Activated T-helper 2 cell treated with anti-CD3 and anti-CD28 coated beads, Interferon-gamma antibody, Interleukin-2, Interleukin-4, amounts not matched to agents 10 μg/mL and 5 μg/mL and 100 μg/mL, durations not matched to agents 14 hours and 24 hours and 36 hours (primary cell): ENCODE measurements at places on chromosomes 1 and 21. TPM values are rescaled to one million over a fixed set of nuclear protein-coding genes. Genes with fewer than 3 reads are reported as not detected.

The SYCP1 gene
- not detected in 2 replicates for total RNA-seq

- no peak overlapping the region for H3K4me3 ChIP-seq
- no peak for DNase-seq
- no peak overlapping the region for H3K27ac ChIP-seq
- no peaks in the 10 kb centered on the region for H3K27me3 ChIP-seq
- H3K36me3 ChIP-seq: no peaks in the 10 kb centered on the region
These were observed 129.6 kb downstream of the LRRC40 start for GRCh38 chr1:70075761-70076160.

DNA sequence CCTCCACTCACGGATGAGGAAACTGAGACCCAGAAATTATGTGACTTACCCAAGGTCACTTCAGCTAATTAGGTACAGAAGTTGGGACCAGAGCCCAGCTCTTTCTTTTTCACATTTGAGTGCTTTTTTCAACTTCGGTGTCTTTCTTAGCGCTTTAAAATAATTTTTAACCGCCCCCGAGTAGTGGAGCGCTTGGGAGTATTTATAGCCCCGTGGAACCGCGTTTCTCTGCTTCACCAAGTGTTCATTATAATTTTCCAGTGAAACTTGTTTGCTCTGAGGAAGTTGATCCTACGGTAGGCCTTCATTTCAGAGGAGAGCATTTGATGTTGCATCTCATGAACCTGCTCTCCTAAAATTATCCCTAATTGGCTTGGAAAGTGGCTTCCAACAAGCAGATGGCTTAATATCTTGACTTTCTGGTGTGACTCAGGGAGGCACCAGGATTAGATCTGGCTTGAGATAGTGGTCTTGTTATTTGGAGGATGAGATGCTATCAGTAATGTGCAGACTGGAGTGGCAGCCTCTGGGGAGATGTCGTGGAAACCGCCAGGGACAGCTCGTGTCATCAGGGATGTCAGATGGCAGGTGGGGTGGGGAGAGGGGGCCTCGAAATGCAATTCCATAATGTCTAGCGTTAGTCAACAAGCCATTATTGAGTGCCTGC is 321.3 kb downstream of the CAMTA1 start:
- no peaks in the 10 kb centered on the region for H3K4me1 ChIP-seq
- no peaks in the 10 kb centered on the region for H3K27me3 ChIP-seq
- DNase-seq: no peak
- H3K36me3 ChIP-seq: no peaks in the 10 kb centered on the region
- H3K4me3 ChIP-seq: no peak overlapping the region

DNA sequence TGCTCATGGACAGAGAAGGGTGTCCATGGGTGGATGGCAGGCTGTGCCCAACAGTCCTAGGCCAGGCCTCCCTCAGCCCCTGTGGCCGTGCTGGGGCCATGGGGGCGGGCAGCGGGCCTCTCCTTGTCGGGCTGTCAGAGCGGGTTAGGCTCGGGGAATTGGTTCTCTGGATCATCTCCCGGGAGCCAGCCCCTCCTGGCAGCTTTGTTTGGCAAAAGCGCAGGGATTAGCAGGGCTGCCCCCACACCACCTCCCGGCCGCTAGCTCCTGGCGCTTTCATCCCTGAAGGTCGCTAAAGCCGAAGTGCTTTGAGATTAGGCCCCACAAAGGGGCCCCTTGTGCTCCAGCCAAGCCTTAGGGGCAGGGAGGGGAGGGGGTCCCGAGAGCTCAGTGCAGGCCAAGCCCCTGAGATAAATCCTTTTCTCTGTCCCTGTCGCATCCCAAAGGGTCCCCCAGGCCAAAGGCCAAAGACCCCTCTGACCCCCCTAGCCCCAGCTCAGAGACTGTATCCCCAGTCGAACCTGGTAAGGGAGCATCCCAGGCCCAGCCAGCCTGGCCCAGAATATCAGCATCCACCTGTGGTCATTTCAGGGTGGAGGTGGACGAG is 9.8 kb upstream of the DMBX1 start:
- no peak overlapping the region for H3K4me3 ChIP-seq
- H3K27ac ChIP-seq: no peak overlapping the region
- H3K27me3 ChIP-seq: peaks cover 53% of the 10 kb centered on the region
- no peaks in the 10 kb centered on the region for H3K4me1 ChIP-seq

DNA sequence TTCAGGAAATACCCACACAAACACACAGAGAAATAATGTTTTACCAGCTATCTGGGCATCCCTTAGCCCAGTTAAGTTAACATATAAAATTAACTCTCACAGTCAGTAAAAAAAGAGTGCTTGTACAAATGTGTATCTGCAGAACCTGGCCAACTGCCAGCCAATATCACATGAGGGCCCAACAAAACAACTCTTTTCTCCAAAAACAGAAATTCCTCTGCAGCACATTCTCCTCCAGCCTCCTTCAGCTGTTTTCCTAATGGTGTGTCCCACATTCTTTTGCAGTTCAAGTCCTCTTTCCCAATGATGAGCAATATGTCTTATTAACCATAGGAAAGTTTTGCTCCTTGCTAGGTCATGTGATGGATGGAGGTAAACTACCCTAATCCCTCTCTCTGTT is 75.5 kb downstream of the LRRC7 start:
- no peaks in the 10 kb centered on the region for H3K4me1 ChIP-seq
- no peaks in the 10 kb centered on the region for H3K27me3 ChIP-seq
- H3K36me3 ChIP-seq: no peaks in the 10 kb centered on the region
- no peak for DNase-seq
- no peak overlapping the region for H3K4me3 ChIP-seq

GRCh38 chr1:222987674-222988076 is 155.4 kb downstream of the TLR5 start:
- DNase-seq: no peak
- H3K4me1 ChIP-seq: no peaks in the 10 kb centered on the region
- H3K27ac ChIP-seq: no peak overlapping the region
- no peaks in the 10 kb centered on the region for H3K27me3 ChIP-seq

DNA sequence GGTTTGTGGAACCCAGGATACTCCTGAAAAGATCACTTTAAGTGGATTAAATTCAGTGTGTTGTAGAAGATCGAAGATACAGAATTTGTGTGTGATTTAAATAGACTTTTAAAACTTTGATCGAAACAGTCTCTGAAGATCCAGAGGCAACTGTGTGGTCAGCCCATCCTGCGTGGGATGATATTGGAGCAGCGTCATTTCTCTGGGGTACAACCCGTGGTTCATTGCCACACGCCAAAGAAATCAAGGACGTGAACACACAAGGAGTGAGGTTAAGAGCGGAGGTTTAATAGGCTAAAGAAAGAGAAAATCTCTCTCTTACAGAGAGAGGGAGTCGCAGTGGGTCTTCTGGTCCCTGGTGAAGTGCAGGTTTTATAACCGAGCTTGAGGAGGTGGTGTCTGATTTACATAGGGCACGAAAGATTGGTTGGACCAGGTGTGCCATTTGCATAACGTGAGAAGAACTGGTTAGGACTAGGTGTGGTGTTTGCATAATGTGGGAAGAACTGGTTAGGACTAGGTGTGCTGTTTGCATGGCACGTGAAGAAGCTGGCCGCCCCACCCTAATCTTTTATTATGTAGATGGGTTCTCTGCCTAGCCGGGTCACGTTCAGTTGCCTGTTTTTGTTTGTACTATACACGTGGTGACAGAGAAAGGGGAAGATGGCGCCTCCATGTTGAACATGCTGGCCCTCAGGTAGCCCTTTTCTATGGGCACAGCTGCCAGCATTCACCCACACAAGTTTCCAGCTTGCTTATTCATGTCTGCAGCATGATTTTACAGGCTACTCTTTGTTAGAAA is 82.3 kb downstream of the ADSS2 start:
- no peak overlapping the region for H3K4me3 ChIP-seq
- H3K27me3 ChIP-seq: no peaks in the 10 kb centered on the region
- no peak for DNase-seq
- H3K27ac ChIP-seq: no peak overlapping the region

The CFAP107 gene
- total RNA-seq: not detected in 2 replicates

DNA sequence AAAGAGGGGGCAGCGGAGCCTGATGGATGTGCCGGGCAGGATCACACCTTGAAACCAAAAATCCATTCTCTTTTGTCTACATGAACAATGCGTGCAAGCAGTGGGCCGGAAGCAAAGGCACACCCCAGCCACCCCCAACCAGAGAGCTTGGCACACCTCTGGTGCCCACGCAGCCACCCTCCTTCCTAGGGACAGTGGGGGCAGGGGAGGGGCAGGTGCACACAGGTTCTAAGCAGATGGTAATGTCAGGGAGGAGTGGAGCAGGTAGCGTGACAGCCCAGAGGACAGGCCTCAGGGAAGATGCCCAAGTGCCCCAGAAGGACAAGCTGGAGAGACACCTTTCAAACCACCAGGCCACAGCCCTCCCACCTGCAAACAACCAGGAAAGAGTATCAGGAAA is 36.5 kb downstream of the SYF2 start:
- no peaks in the 10 kb centered on the region for H3K36me3 ChIP-seq
- no peak overlapping the region for H3K4me3 ChIP-seq
- DNase-seq: no peak
- no peak overlapping the region for H3K27ac ChIP-seq

- peaks cover 76% of the 10 kb centered on the region for H3K36me3 ChIP-seq
- H3K27ac ChIP-seq: no peak overlapping the region
- peaks cover 4% of the 10 kb centered on the region for H3K4me1 ChIP-seq
- no peak overlapping the region for H3K4me3 ChIP-seq
- H3K27me3 ChIP-seq: no peaks in the 10 kb centered on the region
- no peak for DNase-seq
These were observed 43.1 kb downstream of the TP53BP2 start for GRCh38 chr1:223802602-223803001.

GRCh38 chr1:80566867-80567266 is 1233.9 kb upstream of the ADGRL2 start:
- no peaks in the 10 kb centered on the region for H3K36me3 ChIP-seq
- no peak overlapping the region for H3K27ac ChIP-seq
- H3K4me3 ChIP-seq: no peak overlapping the region
- no peaks in the 10 kb centered on the region for H3K27me3 ChIP-seq

The OVAAL gene
- total RNA-seq: not detected in 2 replicates

GRCh38 chr1:15153184-15153841 is at the start of gene TMEM51:
Gene TMEM51, plus strand, starts transcription at chr1:15153747. Its CDS starts 61,341 bp downstream, at chr1:15215088.
- H3K4me3 ChIP-seq: peak within 1 kb of the TSS; percentile 50
- DNase-seq: no peak
- H3K27ac ChIP-seq: no peak within 1 kb of the TSS
- H3K27me3 ChIP-seq: peaks cover 58% of the 10 kb centered on the region
- H3K36me3 ChIP-seq: no peaks in the 10 kb centered on the region

DNA sequence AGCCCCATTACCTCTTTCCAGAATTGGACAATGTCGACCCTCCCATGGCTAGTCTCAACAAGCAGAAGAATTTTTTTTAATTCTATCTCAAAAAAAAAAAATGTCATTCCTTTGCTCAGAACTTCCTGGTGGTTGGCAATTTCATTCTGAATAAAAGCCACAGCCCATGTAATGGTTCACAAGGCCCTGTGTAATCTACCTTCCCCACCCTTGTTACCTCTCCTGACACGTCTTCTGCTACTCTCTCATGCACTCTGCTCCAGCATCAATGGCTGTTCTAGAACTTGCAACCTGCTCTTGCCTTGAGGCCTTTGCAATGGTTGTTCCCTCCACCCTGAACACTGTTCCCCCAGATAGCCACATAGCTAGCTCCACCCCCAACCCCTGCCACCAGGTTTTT is 25.4 kb downstream of the NUAK2 start:
- no peak overlapping the region for H3K4me3 ChIP-seq
- DNase-seq: no peak
- peaks cover 11% of the 10 kb centered on the region for H3K27me3 ChIP-seq
- H3K36me3 ChIP-seq: no peaks in the 10 kb centered on the region
- H3K4me1 ChIP-seq: peaks cover 20% of the 10 kb centered on the region
- no peak overlapping the region for H3K27ac ChIP-seq

The NHLH1 gene
- total RNA-seq: 0.30 and 0.32 TPM in 2 replicates

The DPT gene
- total RNA-seq: not detected in 2 replicates

GRCh38 chr1:179935909-179936496 is 18.6 kb upstream of the CEP350 start:
- H3K36me3 ChIP-seq: no peaks in the 10 kb centered on the region
- H3K27ac ChIP-seq: no peak overlapping the region
- H3K4me3 ChIP-seq: no peak overlapping the region
- H3K4me1 ChIP-seq: no peaks in the 10 kb centered on the region
- peaks cover 32% of the 10 kb centered on the region for H3K27me3 ChIP-seq

The SERPINC1 gene
- total RNA-seq: 0.16 TPM in 1 of 2 replicates, not detected in the other

- H3K4me3 ChIP-seq: no peak overlapping the region
- H3K4me1 ChIP-seq: peaks cover 3% of the 10 kb centered on the region
- peaks cover 10% of the 10 kb centered on the region for H3K27me3 ChIP-seq
- no peak for DNase-seq
These were observed 179.6 kb downstream of the LMO4 start for GRCh38 chr1:87508247-87508787.

GRCh38 chr1:153803470-153804056 is 28.4 kb downstream of the SLC27A3 start:
- peak overlapping the region; percentile 77 for H3K27ac ChIP-seq
- peaks cover 29% of the 10 kb centered on the region for H3K36me3 ChIP-seq
- H3K27me3 ChIP-seq: no peaks in the 10 kb centered on the region
- no peak overlapping the region for H3K4me3 ChIP-seq
- DNase-seq: no peak

The PTTG1IP gene
- 48.1 and 48.3 TPM in 2 replicates for total RNA-seq

DNA sequence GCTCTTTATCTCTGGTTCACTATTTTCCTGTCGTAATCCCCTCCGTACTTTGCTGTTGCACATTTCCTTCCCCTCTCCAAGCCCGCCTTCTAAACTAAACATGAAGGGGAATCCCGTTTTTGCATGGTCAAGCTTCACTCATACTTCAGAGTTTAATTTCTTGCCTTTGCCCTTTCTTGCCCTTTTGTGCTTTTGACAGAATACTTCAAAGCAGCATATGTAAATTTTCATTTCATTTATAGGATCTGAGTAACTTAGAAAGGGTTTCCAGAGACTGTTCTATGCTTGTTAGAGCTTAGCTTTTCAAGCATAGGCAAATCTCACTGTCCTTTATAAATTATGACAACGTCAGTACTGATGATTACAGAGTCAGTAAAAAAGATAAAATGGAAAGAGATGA is 27.7 kb downstream of the SPATA45 start:
- no peak overlapping the region for H3K4me3 ChIP-seq
- DNase-seq: no peak
- H3K27me3 ChIP-seq: no peaks in the 10 kb centered on the region
- no peak overlapping the region for H3K27ac ChIP-seq
- peaks cover 3% of the 10 kb centered on the region for H3K4me1 ChIP-seq

DNA sequence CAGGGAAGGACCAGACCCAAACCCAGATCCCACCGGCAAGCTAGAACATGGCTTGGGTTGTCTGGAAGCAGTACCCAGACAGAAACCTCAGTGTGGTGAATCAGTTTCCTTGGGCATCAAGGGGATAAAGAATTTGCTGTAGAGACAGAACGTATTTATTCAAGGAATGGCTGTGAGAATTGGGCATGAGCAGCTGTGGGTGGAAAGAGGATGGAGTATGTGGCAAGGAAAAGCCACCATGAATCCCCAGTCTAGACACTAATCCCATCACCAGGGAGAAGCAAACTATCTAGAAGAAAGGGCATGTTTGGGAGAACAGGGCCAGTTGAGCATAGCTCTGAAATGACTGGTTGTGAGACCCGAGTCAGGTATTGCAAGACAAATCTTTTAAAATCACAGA is 109.2 kb downstream of the TOMM20 start:
- no peak overlapping the region for H3K4me3 ChIP-seq
- peaks cover 40% of the 10 kb centered on the region for H3K36me3 ChIP-seq
- no peak for DNase-seq
- peak overlapping the region; percentile 88 for H3K27ac ChIP-seq
- peaks cover 76% of the 10 kb centered on the region for H3K4me1 ChIP-seq
- no peaks in the 10 kb centered on the region for H3K27me3 ChIP-seq

GRCh38 chr1:9004031-9004699 is 22.1 kb downstream of the SLC2A7 start:
- H3K27ac ChIP-seq: no peak overlapping the region
- no peaks in the 10 kb centered on the region for H3K36me3 ChIP-seq
- peaks cover 2% of the 10 kb centered on the region for H3K27me3 ChIP-seq
- no peak overlapping the region for H3K4me3 ChIP-seq
